ENCODE measurements at places on chromosomes 1 and 21.

GRCh38 chr21:34696121-34696520 lies 27.3 kb downstream of the CLIC6 start:
- DNase-seq = no peak

DNA sequence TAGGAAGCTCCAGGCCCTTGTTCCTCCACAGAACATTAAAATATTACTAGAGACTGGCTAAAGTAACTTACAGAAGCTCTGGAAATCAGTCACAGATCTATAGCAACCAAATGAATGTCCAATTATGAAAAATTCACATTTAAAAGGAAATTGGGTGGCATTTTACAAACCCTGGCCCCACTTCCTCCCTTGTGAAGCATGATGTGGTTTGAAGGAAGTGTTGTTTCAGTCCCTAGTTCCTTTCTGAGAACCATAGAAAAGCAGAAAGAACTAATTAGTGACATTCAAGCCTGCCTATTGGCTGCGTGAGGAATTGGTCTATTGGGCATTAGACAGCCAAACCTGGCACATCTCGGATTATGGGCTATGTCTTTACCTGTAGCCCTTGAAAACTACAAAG lies 649.7 kb upstream of the NEGR1 start:
- no peak for DNase-seq

- no peak for DNase-seq
Observed at GRCh38 chr1:111977378-111977777, 12.1 kb downstream of the KCND3 start.

DNA sequence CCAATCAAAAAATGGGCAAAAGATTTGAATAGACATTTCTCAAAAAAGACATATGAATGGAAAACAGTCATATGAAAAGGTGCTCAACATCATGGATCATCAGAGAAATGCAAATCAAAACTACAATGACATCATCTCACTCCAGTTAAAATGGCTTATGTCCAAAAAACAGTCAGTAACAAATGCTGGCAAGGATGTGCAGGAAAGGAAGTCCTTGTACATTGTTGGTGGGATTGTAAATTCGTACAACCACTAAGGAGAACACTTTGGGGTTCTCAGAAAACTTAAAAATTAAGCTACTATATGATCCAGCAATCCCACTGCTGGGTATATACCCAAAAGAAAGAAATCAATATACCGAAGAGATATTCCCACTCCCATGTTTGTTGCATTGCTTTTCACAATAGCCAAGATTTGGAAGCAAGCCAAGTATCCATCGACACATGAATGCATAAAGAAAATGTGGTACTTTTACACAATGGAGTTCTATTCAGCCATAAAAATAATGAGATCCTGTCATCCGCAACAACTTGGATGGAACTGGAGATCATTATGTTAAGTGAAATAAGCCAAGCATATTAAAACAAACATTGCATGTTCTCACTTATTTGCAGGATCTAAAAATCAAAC lies 17.9 kb downstream of the GBP5 start:
- no peak for DNase-seq

DNA sequence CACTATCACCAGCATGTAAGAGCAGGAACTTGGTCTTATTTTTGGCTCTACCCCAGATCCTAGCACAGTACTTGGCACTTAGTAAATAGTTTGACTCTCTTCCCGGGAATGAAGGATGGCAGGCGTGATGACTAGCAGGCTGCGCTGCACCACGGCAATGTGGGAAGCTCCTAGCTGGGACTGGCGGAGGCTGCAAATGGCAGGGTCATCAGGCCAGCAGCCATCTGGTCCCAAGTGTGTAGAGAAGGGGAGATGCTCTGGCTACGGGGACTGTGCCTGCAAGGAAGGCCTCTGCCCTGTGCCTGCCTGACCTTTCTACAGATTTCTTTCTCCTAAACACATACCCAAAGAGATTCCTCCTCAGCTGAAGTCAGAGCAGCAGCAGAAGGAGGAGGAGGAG lies 95.0 kb downstream of the KCND3 start:
- DNase-seq = no peak

- no peak for DNase-seq
Observed at GRCh38 chr1:34645109-34645688, 109.6 kb upstream of the GJB5 start.

DNA sequence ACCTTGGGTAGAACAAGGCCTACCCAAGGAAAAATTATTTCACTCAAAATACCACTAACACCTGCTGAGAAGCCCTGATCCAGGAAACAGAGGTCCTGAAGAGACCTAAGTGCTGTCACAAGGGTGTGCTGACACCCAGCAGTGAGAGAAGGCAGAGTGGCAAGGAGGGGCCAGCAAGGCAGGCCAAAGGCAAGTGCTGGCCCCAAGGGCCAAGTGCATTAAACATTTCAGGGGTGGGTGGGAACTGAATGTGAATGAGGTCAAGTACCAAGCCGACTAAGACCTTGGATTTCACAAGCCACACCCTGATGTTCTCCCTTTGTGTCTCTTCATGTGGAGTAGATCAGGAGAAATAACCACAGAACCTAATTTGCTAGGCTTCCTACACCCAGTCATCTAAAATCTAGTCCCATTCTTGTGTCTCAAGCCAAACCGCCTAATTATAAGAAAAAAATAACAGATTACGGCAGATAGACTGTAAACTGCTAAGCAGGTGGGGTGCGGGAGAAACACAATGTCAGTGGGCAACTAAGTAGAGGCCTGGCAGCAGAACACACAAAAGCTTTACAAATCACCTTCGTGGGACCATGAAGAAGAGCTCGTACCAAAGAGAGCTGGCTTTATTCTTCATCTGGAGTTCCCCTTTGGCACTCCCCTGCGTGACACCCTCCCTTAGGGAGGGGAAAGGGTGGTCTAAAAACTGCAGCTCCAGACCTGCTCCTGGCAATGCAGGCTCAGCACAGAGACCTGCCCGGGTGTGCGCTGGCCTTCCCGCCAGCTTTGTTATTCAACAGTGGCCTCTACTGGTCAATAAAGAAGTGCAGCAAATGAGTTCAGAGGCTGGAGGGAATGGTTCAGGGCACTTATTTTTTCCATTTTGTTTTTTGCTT lies 8.7 kb downstream of the UBE2G2 start:
- DNase-seq = peak; percentile 64

DNA sequence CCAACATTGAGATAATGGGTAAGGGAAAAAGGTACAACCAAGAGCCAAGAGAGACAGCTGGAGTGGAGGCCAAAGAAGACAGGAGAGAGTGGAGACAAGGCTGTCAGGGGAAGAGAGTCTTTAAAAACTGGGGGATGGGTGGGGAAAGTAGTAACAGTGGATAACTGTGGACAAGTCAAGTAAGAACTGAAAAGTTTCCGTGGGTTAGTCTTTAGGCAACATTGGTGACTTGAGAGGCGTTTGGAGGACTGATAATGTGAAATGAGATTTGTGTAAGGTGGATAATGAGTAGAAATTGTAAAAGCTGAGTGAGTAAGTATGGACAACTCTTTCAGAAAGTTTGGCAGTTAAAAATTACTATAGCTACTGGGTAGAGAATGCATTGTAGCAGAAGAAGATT lies 10.4 kb downstream of the PPP2R5A start:
- DNase-seq = no peak

DNA sequence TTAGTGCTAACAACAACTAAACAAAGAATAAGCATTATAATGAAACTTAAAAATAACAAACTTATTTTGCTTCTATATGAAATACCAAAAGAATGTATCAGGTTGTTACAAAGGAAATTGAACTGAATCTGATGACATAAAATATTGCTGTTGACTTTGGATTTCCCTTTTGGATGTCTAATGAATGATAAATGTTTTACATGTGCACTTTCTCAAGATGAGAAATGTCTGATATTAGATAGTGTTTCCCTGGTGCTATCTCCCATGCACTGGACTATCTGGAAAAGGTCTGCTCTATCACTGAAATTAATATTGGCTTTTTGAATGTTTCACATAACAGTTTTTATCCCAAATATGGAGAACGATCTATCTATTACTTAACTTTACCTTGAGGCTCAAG lies 179.9 kb downstream of the HMCN1 start:
- DNase-seq = no peak

DNA sequence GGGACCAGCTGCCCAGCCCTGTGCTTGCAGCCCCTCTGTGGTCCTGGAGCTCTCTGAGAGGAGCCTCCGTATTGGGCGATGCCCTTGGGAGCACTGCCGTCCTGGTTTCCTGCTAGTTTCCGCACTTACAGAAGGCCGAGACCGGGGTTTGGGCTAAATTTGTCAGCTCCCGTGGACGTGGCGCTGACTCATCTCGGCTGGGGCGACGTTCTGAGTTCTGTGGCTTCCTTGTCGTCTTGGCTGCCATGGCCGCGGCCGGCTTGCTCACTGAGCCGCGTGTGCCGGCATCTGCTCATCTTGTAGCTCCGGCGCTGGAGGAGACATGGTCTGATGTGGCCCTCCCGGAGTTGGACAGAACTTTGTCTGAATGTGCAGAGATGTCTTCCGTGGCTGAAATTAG lies 64.9 kb downstream of the PCNT start:
- no peak for DNase-seq

- no peak for DNase-seq
Observed at GRCh38 chr1:156262461-156263287, 14.8 kb upstream of the PAQR6 start.

DNA sequence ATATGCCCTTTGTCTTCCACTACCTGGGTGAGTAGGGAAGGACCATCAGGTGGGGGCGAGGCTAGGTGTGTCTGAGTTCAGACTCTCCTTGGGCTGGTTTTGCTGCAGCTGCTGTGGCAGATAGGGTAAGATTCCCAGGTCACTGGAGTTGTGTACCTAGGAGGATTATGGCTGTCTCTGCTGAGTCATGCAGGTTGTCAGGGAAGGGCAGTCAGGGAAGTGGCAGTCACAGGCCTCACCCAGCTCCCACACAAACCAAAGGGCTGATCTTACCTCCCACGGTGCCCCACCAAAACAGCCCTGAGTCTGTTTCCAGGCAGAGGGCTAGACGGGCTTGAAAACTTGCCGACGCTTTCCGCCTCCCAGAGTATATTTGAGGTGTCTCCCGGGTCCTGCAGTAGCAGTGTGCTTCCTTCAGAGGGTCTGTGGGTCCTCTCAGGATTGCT lies 201.6 kb upstream of the PLXNA2 start:
- DNase-seq = no peak
